ENCODE measurements at places on chromosomes 16 and 17.

GRCh38 chr17:42906772-42907446 lies 6.3 kb downstream of the G6PC1 start:
- no peak for DNase-seq

DNA sequence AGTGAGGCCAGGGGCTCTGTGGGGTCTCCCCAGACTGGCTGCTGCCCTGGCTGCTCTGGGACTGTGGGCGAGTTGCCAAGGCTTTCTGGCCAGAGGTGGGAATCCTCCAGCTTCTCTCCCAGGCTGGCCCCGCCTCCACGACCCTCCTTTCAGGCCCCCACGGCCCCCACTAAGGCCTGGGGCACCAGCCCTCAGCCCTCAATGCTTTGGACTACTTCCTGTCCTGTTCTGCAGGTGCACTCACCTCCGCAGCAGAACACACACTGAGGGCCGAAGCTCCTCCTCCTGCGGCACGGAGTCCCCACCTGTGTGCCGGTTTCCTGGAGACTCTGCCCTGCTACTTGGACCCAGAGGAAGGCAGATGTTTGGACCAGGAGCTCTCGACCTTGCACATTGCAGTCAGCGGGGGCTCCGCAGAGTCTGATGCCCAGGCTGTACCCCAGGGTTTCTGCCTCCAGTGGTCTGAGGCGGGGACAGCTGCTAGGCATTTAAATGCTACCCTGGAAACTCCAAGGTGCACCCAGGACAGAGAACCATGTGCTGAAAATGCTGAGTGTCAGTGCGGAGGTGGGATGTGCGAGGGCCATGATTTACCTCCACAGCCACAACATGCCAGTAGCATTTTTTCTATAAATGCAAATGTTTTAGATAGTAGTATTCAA lies 223.8 kb downstream of the IRF8 start:
- no peak for DNase-seq

DNA sequence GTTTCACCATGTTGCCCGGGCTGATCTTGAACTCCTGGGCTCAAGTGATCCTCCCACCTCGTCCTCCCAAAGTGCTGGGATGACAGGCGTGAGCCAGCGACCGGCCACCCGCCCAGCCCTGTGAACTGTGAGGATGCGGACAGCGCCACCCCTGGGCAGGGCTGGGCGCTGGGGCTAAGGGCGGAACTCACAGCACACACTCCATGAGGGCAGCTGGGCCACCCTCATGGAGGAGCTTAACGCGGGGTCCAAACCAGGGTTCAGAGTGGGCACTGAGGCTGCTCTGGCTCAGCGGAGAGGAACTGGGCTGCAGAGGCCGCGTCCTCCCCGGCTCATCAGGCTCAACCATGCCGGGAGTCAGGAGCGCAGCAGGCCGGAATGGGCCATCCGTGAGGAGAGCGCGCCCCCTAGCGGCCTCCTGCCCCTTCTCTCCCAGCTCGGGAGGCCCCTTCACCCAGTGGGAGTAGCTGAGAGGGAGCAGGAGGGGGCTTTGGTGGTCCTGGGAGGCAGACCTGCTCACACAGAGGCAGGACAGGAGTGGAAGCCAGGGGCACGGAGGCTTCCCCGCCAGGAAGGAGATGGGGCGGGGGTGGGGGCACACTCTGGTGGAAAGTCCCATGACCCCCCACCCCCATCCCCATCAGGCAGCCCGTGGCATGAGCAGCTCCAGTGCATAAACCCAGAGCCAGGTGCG lies 13.8 kb downstream of the CORO7 start:
- DNase-seq, result no peak

- no peak for DNase-seq
These were observed 25.9 kb upstream of the KREMEN2 start for GRCh38 chr16:2938206-2938605.

GRCh38 chr16:907361-907760 lies 63.4 kb downstream of the LMF1 start:
- no peak for DNase-seq

- DNase-seq, result no peak
These were observed 25.3 kb downstream of the CDH13 start for GRCh38 chr16:82651921-82652601.

- DNase-seq, result no peak
These were observed 52.6 kb downstream of the ERN1 start for GRCh38 chr17:64077379-64077778.

GRCh38 chr17:61338874-61339478 lies 60.7 kb upstream of the TBX2 start:
- no peak for DNase-seq

DNA sequence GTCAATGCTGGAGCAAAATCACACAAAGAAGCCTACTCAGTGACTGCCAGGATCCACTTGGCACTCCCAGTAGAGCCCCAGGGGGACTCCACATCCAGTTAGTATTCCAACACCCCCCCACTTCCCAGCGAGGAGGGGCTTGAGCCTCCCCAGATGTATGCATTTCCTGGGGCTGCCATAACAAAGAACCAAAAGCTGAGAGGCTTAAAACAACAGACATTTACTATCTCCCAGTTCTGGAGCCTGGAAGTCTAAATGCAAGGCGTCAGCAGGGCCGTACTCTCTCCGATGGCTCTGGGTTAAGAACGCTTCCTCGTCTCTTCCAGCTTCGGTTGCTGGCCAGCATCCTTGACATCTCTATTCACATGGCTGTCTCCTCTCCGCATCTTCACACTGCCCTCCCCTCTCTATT lies 23.0 kb upstream of the GNA13 start:
- DNase-seq, result no peak

DNA sequence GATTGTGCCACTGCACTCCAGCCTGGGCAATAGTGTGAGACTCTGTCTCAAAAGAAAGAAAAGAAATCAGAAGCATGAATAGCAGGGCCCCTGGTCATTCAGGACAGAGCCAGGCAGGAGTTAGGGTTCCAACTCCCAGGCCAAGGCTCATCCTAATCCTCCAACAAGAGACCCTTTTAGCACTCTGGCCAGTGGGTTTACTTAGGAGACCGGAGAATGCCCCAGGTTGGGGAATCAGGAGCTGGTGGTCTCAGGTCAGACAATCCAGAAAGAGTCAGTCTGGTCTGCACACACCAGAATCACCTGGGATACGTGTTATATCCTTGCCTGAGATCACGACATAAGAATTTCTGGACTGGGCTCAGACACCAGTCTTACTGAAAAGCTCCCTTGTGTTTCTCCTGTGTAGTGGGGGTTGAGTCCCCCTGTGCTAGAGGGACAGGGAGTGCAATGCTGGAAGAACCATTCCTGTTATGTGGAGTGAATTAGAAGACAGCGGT lies 48.7 kb downstream of the CCDC42 start:
- DNase-seq, result no peak

GRCh38 chr16:78773291-78773702 lies 673.8 kb downstream of the WWOX start:
- DNase-seq, result no peak

DNA sequence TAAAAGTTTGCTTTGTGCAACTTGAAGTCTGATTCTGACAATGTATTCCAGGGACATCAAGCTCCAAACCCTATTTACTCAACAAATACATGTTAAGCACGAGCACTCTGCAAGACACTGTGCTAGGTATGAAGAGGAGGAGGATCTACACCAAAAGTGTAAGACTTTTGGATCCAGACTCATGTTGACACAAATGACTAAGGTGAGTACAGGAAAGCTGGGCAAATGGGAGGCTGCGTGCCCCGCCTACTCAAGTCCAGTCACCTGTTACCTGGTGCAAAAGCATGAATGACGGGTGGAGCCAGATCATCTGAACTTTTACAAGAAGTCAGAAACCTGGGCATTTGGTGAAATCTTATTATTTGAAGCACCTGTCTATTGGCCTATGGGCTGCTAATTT lies 120.7 kb downstream of the ABCC12 start:
- no peak for DNase-seq

- DNase-seq, result no peak
These were observed 49.1 kb downstream of the ZNF778 start for GRCh38 chr16:89266521-89267134.

DNA sequence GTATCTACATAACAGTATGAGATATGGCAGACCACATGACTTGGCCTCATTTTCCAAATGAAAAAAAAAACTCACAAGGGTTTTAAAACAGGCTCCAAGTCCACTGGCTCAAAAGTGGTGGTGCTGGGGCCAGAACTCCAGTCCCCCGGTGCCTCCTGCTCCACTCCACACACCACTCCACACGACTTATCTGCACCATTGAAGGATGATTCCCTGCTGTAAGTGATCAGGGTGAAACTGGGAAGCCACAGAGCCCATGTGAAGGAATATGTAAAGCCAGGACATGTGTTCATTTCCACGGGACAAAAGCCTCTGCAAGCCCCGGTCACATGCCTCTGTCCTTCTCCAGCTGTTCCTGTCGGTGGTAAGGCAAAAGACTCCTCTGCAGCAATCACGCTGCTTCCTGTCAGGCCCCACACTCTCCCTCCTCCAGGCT lies 97.2 kb downstream of the ZNF18 start:
- DNase-seq, result no peak

DNA sequence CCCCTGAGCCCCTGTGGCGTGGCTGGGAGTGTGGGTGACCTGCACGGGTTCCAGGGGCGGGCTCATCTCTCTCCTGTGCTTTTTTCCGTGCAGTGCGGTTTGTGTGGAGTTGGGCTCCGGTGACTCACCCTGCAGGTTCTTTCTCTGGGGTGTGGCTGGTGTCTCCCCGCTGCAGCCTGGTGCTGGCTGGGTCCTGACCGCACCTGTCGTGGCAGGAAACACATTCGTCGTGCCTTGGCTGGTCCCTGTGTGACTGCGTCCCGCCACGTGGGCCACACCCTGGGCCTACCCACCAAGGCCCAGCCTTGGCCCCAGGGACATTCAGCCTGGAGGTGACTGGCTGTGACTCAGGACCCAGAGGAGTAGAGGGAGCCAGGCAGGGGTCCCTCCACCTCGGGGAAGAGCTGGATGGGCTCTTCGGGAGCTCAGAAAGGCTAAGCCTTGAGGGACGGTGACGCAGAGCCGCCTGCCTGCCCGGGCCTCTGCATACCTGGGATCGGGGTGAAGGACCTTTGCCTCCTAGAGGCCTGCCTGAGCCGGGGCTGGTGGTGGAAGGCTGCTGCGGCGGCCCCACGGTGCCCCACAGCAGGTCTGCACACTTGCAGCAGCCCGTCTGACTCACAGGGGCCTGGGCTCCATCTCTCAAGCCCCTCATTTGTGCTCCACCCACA lies 7.8 kb downstream of the TRAF7 start:
- DNase-seq, result no peak

- DNase-seq, result no peak
These were observed 486.4 kb upstream of the SOX9 start for GRCh38 chr17:71634376-71634775.

- DNase-seq, result no peak
These were observed 20.9 kb downstream of the IRX3 start for GRCh38 chr16:54265575-54266107.

DNA sequence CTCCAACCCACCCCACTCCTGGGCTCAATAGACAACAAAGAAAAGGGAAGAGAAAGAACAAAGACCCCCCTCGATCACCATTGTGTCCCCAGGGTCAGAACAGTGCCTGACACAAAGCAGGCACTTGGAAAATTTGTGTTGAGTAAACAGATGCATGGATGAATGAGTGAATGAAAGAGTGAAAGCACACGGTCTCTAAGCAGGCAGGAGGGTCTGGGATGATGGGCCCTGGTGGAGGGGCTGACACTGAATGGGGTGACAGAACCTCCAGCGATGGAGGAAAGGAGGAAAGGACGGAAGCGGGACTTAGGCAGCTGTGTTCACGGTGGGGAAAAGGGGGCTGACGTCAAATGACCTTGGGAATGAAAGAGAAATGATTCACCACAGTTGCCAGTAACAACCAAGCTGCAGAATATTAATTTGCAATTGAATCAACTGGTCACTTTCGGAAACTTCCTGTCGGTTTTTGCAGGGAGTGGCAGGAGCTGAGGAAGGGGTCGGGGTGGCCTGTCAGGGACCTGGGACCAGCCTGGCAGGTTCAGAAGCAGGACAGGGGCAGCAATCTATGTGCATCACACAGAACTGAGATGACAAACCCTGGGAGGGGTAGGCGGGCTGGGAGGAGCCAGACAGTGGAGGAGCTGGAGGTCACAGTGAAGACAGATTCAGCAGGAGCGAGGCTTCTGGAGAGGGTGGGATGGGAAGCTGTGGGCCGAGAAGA lies 6.7 kb upstream of the GAST start:
- DNase-seq, result no peak

GRCh38 chr17:30519166-30519565 lies 42.0 kb downstream of the GOSR1 start:
- DNase-seq, result no peak

DNA sequence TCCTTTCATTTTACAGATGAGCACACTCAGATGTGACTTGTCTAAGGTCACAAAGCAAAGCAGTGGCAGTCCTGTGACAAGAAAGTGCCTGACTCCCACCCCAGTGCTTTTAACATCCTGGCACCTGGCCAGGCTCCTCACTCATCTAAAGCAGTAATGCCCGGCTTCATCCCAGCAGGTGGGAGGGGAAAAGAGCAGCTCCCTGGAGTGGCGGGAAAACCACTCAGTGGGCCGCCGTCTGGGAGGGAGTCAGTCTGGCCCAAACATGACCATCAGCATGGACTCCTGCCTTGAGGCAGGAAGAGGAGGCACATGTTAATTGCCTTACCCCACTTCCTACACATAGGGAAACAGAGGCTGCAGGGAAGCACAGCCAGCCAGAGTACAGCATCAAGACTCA lies 2.6 kb downstream of the PCGF2 start:
- no peak for DNase-seq

DNA sequence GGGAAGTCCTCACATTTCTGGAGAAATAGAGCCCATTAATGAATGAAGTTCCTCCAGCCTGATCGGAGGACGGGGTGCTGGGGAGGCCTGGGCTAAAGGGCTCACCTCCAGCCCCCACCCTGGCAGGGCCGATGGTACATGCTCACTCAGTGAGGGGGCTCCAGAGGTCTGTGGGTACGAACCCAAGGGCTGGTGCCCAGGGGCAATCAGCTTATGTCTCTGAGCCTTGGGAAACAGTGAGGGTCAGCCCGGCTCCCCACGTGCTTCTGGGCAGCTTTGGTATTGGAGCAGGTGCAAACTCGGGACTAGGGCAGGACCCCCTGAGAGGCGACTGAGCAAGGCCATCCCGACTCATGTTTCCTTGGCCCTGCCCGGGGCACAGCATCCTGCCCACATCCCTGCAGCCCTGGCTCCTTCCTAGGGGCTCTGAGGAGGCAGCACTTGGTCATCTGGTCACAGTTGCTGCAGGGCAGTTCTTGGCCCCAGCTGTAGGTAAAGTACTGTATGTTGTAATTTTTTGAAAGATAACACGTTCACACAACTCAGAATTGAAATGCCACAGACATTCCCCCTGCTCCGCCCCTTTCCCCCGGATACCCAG lies 969 bp upstream of the CETP start:
- no peak for DNase-seq

DNA sequence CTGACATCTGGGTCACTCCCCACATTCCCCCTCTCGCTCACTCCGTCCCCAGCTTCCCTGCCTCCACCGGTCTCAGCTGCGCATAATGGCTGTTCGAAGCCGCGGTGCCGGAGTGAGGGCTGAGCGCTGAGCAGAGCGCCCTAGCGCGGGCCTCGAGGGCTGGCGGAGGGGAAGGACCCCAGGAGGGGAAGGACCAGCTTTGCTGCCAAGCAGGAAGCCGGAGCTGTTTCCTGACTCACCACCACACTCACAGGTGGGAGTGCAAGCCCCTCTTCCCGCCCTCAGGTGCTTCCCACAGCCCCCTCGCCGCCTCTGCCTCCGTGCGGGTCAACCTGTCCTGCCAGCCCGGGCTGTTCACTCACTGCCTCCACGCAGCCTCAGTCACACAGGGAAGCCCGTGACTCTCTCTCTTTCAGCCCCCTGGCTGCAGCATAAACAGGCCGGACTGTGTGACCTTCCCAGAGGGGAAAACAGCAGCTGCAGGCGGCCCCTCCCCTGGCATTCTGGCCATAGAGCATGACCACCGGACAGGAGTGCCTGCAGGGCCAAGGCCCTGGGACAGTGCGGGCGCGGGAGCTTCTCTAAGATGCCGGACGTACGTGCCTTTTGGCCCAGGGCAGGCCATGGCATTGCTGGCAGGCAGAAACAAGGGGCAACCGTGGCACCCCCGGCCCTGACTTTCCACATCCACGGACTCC lies 23.7 kb downstream of the SLC43A2 start:
- DNase-seq, result no peak
